Regular cardiac myocyte (primary cell): ENCODE measurements at places on chromosomes 3 and 15. TPM values are rescaled to one million over a fixed set of nuclear protein-coding genes. Genes with fewer than 3 reads are reported as not detected.

The HRH1 gene
- 7.1 and 9.6 TPM in 2 replicates for total RNA-seq

The CORO2B gene
- 8.2 and 12.3 TPM in 2 replicates for total RNA-seq

The NECTIN3 gene
- 61.5 and 67.1 TPM in 2 replicates for total RNA-seq

The ATP13A5 gene
- not detected in 2 replicates for total RNA-seq

The P2RY1 gene
- total RNA-seq, result 0.38 and 3.1 TPM in 2 replicates

The SHC4 gene
- 3.5 and 6.5 TPM in 2 replicates for total RNA-seq

The RBMS3 gene
- 41.4 and 81.2 TPM in 2 replicates for total RNA-seq

The PIGBOS1 gene
- 5.6 and 6.5 TPM in 2 replicates for total RNA-seq

The COL6A5 gene
- not detected in 2 replicates for total RNA-seq

The NPAP1 gene
- total RNA-seq, result under 0.01 TPM in 1 of 2 replicates, not detected in the other

The SPINK8 gene
- not detected in 2 replicates for total RNA-seq

The RTP4 gene
- total RNA-seq, result 0.58 and 0.85 TPM in 2 replicates

The FOXB1 gene
- not detected in 2 replicates for total RNA-seq

The MKRN3 gene
- under 0.01 and 0.19 TPM in 2 replicates for total RNA-seq

The CHCHD4 gene
- 14.1 and 21.3 TPM in 2 replicates for total RNA-seq

The PLXND1 gene
- total RNA-seq, result 98.7 and 159 TPM in 2 replicates

The IRAK2 gene
- total RNA-seq, result 8.1 and 10.4 TPM in 2 replicates

The PAK6 gene
- total RNA-seq, result 0.56 TPM in 1 of 2 replicates, not detected in the other

The ABHD5 gene
- 48.5 and 48.9 TPM in 2 replicates for total RNA-seq

The ZNF660 gene
- 0.77 and 3.1 TPM in 2 replicates for total RNA-seq

The VPS33B gene
- total RNA-seq, result 9.6 and 10.7 TPM in 2 replicates

The HRG gene
- total RNA-seq, result not detected in 2 replicates

The TTC21A gene
- 0.58 and 2.8 TPM in 2 replicates for total RNA-seq
